ENCODE measurements at places on chromosomes 13 and 19.
A peak's percentile ranks its signal among the peaks of the same experiment; 100 is the strongest.

- no peak for DNase-seq
These were observed 12.3 kb upstream of the HSPH1 start for GRCh38 chr13:31174018-31174417.

DNA sequence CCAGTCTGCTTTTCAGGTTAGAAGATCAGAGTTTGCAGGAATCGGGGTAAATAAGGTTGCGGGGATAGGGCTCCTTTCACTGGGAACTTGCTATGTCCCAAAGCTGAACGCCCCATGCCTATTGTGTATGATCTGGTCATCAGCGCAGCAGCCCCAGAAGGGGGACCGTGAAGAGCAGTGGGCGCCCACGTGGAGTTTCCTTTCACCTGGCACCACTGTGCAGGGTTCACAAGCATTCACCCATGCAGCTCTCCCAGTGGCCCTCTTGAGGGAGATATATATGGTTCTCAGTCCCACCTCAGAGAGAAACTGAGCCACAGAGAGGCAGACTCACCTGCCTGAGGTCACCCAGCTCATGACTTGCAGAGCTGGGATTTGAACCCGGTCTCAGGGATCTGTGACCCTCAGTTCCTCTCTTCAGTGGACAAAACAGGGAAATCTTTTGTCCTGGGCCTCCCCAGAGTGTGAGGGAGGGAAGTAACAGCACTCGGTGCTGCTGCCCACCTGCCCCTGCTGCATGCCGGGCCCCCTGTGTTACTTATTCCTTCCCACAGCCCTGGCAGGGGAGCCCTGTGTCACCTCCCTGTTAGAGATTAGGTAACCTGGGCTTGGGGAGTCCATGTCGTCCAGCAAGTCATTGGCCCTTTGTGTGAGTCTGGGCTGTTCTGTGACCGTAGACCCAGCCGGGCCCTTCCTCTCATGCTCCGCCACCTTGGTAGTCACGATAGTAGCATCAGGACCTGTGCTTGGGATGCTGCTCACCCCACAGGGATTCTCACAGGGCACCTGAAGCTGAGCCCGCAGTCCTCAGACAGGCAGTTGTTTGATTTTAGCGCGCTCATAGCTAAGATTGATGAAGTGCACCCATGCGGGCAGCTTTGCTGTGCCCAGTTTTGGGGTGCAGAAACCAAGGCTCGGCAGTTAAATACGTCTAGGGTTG, 27.9 kb downstream of the PPP5C start:
- DNase-seq: no peak

DNA sequence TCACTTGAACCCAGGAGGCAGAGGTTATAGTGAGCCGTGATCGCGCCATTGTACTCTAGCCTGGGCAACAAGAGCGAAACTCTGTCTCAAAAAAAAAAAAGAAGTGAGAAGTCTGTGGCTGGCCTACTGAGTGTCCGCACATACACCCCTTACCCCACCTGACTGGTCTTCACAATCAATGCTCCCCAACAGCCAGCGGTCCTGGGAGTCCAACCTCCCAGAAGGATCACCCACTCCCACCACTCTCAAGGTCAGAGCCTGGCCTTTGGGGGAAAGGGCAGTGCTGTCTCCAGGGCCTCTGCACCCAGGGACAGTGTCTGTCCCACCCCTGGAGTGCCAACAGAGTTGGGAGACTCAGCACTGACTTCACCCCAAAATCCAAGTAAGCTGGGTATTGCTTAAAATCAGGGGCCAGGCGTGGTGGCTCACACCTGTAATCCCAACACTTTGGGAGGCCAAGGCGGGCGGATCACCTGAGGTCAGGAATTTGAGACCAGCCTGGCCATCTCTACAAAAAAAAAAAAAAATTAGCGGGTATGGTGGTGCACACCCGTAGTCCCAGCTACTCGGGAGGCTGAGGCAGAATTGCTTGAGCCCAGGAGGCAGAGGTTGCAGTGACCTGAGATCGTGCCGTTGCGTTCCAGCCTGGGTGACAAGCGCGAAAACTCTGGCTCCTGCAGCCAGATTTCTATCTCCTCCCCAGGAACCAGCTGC, 2.3 kb upstream of the CD320 start:
- no peak for DNase-seq

- no peak for DNase-seq
These were observed 5.6 kb downstream of the ARGLU1 start for GRCh38 chr13:106562301-106562700.

GRCh38 chr13:38350114-38350617, 515 bp downstream of the UFM1 start:
- peak; percentile 27 for DNase-seq

GRCh38 chr19:19514215-19514657, 1.1 kb downstream of the TSSK6 start:
- DNase-seq: no peak

DNA sequence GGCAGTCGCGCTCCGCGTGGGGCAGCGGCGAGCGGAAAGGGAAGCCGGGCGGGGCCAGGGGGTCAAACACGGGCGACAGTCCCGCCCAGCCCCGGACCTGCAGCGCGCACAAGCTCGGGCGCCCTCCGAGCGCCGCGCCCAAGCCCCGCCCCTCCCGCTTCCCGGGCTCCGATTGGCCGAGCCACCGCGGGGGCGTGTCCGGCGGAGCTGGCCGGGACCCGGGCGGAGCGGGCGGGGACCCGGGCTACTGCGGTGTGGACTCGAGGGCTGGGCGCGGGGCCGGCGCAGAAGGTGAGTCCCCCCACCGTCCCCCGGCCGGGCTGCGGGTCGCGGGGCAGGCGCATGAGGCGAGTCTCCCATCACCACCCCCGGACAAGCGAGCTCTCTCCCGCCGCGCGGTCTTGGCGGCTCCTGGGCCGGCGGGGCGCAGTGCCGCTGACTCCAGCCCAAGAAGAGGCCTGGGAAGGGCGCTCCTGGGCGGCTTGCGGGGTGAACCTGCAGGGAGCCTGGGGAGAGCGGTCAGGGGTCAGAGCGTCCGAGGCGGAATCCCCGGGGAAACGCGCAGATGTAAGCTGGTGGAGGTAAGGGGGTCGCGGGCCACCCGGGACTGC, at the start of gene PLEKHF1:
Gene PLEKHF1 (plus strand): TSS at position 247 of the 611 bp plus-strand sequence. CDS start 8,379 bp downstream, outside the sequence.
- peak; percentile 74 for DNase-seq

- DNase-seq: no peak
These were observed 846 bp downstream of the TGFBR3L start for GRCh38 chr19:7915250-7916102.

DNA sequence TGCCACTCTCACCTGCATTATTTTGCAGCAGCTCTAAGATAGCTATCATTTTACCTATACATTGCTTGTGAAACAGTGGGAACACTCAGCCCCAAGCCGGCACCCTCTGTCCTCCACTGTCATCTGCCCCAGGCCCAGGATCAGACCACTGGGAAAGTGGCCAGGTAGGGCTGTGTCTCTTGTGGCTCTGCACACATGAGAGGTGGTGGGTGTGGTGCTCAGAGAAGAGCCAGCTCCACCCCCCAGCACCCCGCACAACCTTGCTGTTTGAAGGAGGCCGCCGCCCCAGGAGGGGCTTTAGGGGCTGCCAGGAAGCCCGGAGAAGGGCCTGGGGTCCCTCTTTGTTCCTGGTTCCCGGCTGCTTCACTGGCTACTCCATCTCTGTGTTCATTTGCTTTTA, 26.6 kb downstream of the PPP1R37 start:
- no peak for DNase-seq

DNA sequence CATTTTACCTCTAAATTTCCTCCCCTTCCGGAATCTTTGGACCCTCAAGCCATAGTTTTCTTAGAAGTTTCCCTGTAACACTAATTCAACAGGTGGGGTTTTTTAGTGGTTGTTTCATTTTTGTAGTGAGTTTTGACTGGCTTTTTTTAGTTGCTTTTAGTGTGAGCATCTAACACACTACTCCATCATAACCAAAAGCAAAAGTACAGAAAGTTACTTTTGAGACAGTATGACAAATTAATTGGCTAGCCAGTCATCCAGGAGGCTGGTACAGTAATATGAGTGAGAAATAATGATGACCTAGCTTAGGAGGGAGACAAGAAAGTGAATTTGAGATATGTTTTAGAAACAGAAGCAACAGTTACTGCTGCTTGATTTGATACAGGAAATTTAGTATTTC, 71.5 kb downstream of the DNAJC15 start:
- no peak for DNase-seq

DNA sequence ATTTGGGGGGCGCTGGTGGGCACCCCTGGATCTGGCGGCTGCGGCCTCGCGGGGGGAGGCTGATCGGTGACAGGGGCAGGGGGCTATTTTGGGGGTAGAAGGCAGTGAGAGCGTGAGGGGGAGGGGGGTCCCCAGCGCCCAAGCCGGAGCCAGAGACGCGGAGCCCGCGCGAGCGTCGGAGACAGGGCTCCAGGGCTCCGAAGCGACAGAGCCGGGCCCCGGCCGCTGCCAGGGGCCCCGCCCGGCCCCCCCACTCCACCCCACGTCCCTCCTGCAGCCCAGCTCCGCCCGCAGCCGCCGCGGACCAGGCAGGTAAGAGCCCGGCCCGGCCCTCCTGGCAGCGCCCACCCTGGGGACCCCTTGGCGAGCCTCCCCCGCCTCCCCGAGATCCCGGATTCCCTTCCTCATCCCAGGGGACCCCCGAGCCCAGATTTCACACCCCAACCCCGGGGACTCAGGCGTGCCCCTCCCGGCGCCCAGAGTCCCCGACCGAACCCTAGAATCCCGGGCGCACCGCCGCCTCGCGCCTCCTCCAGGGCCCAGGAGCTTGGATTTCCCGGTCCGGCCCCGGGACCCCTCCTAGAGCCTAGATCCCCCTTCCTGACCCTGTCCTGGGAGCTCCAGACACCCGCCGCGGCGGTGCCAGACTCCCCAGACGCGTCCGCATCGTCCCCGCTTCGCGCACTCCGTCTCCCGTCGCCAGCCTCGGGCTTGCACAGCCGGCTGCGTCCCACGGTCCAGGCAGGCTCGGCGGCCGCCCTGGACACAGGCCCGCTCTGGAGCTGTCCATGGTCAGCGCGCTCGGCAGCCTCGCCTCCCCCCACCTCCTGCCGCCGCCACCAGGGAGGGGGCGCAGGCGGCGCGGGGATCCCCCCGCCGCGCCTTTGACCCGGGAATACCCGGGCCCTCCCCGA, at the start of gene PPFIA3:
Gene PPFIA3 (plus strand): TSS at position 134 of the 914 bp plus-strand sequence. CDS start 8,330 bp downstream, outside the sequence.
- DNase-seq: no peak

DNA sequence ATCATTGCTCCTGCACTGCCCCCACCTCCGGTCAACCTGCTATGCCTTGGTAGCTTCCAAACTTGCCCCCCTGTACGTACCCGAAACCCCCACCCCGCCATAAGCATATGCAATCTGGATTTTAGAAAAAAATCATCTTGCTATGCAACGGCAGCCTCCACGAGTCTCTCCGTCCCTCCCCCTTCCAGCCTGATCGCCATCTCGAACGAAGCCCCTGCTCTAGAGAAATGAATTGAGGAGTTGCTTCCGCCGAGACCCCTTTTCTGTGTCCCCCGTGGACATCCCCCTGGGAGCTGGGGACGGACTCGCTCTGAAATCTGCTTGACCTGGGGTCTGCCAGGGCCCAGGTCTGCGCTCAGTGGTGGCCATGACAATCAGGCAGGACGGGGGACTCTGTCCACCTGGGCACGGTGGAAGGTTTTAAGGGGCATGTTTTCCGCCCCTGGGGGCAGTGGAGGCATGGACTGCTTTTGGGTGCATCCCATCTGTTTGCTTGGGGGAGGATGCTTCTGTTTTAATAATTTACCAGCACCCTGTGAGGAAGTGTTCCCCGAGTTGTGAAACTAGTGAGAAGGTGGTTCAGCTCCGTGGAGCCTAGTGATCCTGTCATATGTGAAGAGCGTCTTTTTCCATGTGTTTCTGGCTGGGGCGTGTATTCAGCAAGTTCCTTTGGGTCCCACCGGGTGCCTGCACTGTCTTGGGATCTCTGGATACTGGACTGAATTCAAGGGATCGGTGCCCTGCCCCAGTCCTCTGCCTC, 1.0 kb downstream of the KDM4B start:
- DNase-seq: no peak

DNA sequence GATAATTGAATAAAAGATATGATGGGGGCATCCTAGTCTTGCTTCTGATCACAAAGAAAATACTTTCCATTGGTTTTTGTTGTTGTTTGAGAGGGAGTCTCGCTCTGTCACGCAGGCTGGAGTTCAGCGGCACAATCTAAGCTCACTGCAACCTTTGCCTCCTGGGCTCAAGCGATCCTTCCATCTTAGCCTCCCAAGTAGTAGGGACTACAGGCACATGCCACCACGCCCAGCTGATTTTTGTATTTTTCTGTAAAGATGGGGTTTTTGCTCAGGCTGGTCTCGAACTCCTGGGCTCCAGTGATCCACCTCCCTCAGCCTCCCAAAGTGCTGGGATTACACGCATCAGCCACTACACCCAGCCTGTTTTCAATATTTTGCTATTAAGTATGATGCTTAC, 17.1 kb upstream of the PSMC4 start:
- DNase-seq: no peak

DNA sequence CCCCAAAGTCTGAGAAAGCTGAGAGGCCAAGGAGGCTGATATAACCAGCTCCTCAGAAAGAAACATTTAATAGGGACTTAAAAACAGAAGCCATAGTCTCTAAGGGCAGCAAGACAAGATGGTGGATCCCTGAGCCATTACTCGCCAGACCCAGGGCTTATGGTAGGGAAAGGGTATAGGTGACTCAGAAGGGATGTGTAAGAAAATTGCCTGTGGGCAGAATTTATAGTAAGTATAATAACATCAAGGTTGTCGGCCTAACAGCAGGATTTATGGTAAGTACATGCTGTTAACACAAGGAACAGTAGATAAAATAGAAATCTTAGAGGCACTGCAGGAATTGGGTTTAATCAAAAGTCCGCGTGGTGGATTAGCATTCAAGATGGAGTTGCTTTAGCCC, 14.7 kb downstream of the KBTBD6 start:
- DNase-seq: no peak

- no peak for DNase-seq
These were observed 72.7 kb downstream of the KATNAL1 start for GRCh38 chr13:30234619-30235162.

DNA sequence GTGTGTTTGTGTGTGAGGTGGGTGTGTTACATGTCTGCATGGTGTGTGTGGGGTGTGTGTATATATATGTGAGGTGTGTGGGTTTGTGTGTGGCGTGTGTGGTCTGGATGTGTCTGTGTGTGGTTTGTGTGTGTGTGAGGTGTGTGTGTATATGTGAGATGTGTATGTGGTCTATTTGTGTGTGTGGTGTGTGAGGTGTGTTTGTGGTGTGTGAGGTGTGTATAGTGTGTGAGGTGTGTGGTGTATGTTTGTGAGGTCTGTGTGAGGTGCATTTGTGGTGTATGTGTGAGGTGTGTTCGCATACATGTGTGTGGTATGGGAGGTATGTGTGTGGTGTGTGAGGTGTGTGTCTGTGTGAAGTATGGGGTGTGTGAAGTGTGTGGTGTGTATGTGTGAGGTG, 12.5 kb upstream of the TNFRSF19 start:
- DNase-seq: no peak

- no peak for DNase-seq
These were observed 13.0 kb downstream of the ZBTB7A start for GRCh38 chr19:4053423-4054324.

DNA sequence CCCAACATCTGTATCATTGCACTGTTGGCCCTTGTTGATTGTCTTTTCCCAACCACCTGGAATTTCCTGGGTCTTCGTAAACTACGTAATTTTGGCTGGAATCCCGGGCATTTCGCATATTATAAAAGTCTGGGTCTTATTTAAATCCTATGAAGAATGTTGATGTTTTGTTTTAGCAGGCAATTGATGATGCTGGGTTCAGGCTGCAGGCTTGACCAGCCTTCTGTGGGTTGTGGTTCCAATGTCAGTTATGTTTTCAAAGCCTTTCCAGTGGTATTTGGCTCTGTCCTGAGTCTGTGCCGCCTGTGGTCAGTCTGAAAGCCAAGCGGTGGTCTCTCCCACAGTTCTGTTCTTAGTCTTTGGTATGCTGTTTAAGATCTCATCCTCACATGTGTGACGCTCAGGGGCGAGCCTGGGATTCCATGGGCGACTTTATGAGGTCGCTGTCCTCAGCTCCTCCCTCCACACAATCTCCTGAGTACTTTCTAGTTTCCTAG, 12.4 kb downstream of the SLC35E1 start:
- DNase-seq: no peak
